ENCODE measurements at places on chromosomes 2 and 18. TPM values are rescaled to one million over a fixed set of nuclear protein-coding genes. Genes with fewer than 3 reads are reported as not detected.

Gene CNOT9
- total RNA-seq: 39.2 TPM

Gene ASPRV1
- 0.37 TPM for total RNA-seq

Gene EFHD1
- 3.6 TPM for total RNA-seq

Gene KCNF1
- 44.6 TPM for total RNA-seq

Gene WDR33
- total RNA-seq: 20.9 TPM

Gene MAPK4
- 0.20 TPM for total RNA-seq

Gene REG3G
- not detected for total RNA-seq

Gene CRYGD
- total RNA-seq: not detected

Gene SATB2
- 3.6 TPM for total RNA-seq

Gene PKDCC
- total RNA-seq: 20.6 TPM

Gene ACTG2
- not detected for total RNA-seq

Gene CDH2
- 32.4 TPM for total RNA-seq

Measured in A549 treated with GW870086 at 1 μM for 4 hours (cell line).